ENCODE measurements at places on chromosomes 7 and 10. TPM values are rescaled to one million over a fixed set of nuclear protein-coding genes. Genes with fewer than 3 reads are reported as not detected.

GRCh38 chr10:133461841-133462240 lies 8.1 kb downstream of the SCART1 start:
- DNase-seq = no peak

GRCh38 chr7:7157177-7157886 lies 25.0 kb upstream of the C1GALT1 start:
- peak; percentile 46 for DNase-seq

- no peak for DNase-seq
These were observed 36.0 kb upstream of the DGKI start for GRCh38 chr7:137882806-137883205.

- peak; percentile 13 for DNase-seq
These were observed 31.2 kb downstream of the TBXAS1 start for GRCh38 chr7:139860090-139860775.

GRCh38 chr10:79298403-79299244 lies 48.6 kb upstream of the PPIF start:
- no peak for DNase-seq

- no peak for DNase-seq
These were observed 7.2 kb downstream of the CYP3A5 start for GRCh38 chr7:99672573-99672972.

- no peak for DNase-seq
These were observed 242.5 kb upstream of the PRSS58 start for GRCh38 chr7:142500366-142500765.

The ASB15 gene
- not detected for total RNA-seq

- no peak for DNase-seq
These were observed 462 bp downstream of the KIAA1549 start for GRCh38 chr7:138980563-138981291.

The DKK1 gene
- not detected for total RNA-seq

The FAM221A gene
- 7.8 TPM for total RNA-seq

- no peak for DNase-seq
These were observed 53.6 kb downstream of the KMT2C start for GRCh38 chr7:152382244-152382643.

The TBRG4 gene
- 122 TPM for total RNA-seq

- no peak for DNase-seq
These were observed 151.0 kb upstream of the INSYN2A start for GRCh38 chr10:127347202-127347959.

DNA sequence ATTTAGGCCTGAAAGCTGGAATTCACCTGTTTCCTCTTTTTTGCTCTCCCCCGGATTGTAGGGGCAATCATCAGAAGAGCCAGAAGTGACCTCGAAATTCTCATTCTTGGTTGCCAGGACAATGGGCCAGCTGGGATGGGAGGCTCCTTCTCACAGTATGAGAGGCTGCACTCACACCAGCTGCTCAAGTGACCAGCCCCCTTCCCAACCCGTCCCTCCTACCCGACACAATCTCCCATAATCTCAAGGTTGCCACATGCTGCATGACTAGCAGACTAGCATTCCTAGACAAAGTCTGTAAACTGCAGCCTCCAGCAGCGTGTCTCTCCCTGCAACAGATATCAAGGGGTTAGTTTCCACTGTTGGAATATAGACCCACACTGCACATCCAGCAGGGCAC lies 110.3 kb downstream of the C1GALT1 start:
- DNase-seq = no peak
